CD4-positive, alpha-beta T cell treated with Interleukin-17A for 4 hours (primary cell): ENCODE measurements at places on chromosomes 3 and 15.

DNA sequence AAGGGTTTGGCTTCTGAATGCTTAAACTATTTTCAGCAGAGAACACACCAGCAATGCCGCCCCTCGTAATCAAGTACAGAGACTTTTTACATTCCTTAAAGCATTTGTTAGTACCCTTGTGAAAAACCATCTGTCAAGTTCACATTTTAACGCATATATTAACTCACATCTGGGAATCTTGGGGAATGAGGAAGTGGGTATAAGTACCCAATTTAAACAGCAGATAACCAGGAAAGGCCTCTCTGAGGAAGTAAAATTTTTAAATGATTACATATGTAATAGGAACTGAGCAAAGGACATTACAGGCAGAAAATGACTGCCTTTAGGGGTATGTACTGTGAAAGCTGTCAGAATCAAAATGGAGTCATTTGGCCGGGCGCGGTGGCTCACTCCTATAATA is 12.8 kb upstream of the CFAP44 start:
- no peak for DNase-seq

DNA sequence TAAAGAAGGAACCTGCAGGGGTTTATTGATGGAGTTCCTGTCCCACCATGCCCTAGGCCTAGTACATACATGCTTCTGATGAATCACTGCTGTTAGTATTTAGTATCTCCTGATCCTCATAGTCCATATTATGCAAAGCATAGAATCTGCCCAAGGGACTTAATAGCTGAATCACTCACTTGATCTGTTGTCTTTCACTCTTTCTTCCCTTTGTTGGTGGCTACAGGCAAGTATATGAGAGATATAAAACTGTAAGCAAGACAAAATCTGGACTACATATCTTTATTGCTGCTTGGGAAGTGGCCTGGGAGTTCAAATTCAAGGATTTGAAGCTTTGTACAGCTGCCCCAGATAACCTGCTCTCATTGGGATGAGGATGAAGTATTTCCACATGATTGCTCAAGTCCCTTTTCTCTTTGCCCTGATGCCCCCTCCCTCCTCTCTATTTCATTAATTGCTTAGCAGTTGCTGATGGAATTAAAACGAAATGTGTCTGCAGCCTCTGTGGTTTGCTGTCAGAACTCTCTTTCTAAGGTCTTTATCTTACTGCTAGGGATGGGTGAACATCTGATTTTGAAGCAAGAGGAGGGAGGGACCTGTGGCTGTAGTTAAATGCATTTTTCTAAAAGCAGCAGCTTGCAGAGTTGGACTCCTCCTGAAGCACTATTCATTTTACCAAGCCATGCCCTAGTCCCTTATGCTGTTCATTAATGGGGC is 114.1 kb downstream of the ZNF609 start:
- no peak for DNase-seq

- DNase-seq, result no peak
Measured at GRCh38 chr15:68794863-68795262, 25.8 kb downstream of the ANP32A start.

DNA sequence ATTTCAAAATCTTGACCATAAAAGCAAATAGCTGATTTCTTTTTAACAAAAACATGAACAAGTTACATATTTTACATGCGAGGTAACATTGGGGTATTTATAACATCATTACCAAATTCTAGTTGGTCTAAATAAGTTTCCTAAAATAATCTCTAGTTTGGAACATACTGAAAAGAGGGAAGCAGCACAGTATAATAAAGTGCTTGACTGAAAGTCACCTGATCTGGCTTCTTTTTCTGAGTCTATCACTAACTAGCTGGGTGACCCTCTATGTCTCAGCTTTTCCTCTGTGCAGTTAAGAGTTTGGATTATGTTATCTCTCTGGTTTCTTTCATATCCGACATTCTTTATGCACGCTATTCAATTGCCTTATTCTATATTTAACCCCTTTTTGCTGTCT is 19.8 kb upstream of the CNTN4 start:
- no peak for DNase-seq

GRCh38 chr15:43316016-43316970 is 14.1 kb downstream of the LCMT2 start:
- no peak for DNase-seq

DNA sequence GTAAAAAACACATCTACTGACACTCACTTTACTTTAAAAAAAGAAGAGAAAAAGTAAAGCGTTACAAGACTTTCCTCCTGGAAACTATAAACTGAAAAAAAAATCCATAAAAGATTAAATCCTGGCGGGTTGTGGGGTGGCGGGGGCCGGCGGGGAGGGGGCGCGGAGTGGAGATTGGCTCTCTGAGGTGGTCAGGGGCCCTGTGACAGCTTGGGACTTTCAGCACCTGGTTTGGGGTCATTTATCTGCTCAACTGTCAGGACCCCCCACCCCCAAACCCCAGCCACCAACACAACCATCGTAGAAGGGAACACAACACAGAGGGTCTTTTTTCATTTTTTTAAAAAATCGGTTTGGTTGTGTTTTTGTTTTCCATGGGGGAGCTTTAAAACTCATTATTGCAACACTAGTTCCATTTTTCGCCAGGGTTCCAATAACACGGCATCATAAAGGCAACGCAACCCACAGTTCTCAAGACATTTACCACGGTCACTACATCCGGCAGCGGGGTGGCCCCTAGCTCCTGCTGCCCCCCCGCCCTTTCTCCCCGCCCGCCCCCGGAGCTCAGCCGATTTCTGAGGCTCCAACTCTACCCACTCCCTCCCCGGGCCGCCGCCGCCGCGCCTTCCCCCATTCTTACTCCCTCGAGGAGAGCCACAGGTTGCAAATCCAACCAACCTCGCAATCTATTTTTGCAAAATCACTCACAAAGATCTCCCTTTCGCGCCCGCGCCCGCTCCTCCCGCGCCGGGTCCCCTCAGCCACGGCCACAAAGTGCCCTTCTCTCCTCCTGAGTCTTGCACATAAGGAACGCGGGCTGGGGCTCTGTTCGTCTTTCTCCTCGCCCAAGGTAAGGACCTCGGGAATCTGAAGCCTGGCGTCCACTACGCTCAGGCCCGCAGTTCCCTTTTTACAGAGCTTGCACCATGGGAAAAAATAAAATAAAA is 1.8 kb downstream of the BCL6 start:
- peak; percentile 48 for DNase-seq

DNA sequence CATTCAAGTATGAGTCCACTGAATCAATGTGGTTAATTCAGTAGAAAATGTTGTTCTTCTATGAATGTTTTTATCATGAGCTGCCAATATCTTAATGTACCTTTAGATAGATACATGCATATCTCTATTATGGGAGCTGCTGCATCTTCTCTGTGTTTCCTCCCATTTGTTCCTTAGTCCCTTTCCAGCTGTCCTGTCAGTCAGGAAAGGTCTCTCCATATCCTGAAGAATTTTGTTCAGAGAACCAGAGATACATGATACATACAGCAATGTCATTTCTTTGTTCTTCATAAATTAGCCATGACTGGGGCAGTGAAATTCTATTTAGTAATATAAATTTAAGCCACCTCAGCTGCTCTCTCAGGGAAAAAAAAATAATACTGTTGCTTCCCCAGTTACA is 103.7 kb downstream of the P3H2 start:
- DNase-seq, result no peak

- no peak for DNase-seq
Measured at GRCh38 chr3:22089284-22089683, 338.3 kb upstream of the ZNF385D start.

- no peak for DNase-seq
Measured at GRCh38 chr3:161576714-161577510, 80.3 kb downstream of the OTOL1 start.

DNA sequence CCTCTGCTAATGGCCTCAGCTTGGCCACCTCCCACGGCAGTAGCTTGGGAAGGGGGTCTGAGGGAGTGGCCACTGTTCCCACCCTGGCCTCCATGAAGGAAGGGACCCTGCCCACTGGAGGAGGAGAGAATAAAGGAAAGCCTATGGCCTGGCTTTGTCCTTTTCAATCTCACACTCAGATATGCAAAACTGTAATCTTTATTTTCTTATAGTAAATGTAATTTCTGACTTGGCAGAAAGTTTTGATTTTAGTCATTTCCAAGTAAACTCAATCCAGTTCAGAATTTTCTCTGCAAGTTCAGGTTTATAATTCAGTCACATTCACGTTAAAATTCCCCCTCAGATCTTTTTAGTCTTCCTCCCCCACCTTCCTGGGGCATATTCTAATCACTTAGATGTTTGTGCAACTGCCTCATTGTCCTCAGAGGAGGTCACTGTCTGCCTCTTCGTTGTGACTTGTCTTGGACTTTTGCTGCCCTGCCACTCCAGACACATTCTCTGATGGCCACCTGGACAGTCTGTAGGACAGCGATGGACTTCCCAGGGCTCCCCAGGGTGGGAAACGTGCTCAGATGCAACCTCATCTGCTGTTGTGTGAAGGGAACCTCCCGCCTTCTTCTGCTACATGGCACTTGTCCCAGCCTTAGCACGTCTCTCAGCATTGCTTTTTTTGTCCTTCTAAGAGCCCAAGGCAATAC is 222.8 kb upstream of the TBL1XR1 start:
- DNase-seq, result no peak

DNA sequence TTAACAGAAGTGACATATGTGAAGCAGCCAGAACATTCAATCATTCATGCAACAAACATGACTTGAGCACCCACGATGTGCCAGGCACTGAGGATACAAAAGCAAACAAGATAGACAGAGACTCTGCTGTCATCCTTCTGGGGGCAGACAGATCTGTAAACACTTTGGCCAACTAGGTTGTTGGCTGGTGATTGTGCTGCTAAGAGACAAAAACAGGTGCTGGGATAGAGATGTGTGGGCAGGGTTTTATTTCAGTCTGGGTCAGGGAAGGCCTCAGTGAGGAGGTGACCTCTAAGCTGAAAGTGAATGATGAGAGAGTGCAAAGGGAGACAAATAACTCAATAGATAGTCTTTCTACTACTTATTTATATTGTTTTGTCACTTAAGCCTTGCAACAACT is 147.0 kb upstream of the VEPH1 start:
- DNase-seq, result no peak

DNA sequence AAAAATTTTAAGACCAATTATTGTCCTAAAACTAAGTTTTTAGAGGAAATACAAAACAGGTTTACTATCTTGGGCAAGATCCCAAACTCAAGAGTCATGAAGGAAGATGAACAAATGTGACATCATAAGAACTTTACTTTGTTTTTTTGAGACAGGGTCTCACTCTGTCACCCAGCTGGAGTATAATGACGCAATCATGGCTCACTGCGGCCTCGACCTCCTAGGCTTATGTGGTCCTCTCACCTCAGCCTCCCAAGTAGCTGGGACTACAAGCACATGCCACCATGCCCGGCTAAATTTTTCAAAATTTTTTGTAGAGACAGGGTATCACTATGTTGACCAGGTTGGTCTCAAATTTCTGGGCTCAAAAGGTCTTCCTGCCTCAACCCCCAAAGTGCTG is 69.3 kb downstream of the PCSK6 start:
- DNase-seq, result no peak
